ENCODE measurements at places on chromosomes 16 and 17.

- DNase-seq: no peak
Observed at GRCh38 chr17:71438631-71439146, 682.1 kb upstream of the SOX9 start.

DNA sequence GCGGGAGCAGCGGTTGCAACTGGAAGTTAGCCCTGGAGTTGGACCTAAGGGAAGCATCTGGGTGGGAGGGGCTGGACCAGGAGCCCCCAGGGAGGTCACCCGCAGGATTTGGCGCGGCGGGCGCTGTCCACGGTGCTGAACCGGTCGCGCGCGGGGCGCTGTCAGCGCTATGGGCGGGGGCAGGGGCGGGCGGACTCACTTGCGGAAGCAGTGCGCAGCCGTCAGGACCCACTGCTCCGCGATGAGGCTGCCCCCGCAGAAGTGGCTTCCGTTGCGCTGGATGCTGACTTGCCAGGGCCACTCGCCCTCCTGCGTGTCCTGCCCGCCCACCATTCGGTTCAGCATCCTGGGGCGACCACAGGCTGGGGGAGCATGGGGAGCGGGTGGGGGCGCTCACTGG is 4.5 kb downstream of the PRSS27 start:
- peak; percentile 68 for DNase-seq

- no peak for DNase-seq
Observed at GRCh38 chr17:61384692-61385576, 14.7 kb upstream of the TBX2 start.

- DNase-seq: no peak
Observed at GRCh38 chr17:17684906-17685774, 3.9 kb downstream of the RAI1 start.

DNA sequence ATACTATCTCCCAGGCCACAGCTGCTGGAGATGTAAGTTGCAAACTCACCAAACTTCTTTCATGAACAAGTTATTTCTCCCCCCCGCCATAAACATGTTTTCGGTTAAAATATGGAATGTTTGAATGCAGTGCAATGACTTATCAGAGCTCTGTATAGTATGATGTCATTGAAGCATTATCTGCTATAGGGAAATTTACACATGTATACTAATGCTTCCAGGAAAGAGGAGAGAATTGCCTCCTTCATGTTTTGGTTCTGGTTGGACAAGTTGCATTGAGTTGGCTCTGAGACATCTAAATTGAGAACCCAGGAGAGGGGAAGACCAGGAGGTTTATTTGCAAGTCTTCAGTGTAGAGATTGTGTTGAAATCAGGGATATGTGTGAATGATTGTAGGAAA is 20.8 kb downstream of the UQCRC2 start:
- DNase-seq: no peak

GRCh38 chr17:56165072-56165641 is 11.9 kb downstream of the ANKFN1 start:
- DNase-seq: no peak

GRCh38 chr17:46901291-46901690 is 21.7 kb upstream of the GOSR2 start:
- DNase-seq: no peak

DNA sequence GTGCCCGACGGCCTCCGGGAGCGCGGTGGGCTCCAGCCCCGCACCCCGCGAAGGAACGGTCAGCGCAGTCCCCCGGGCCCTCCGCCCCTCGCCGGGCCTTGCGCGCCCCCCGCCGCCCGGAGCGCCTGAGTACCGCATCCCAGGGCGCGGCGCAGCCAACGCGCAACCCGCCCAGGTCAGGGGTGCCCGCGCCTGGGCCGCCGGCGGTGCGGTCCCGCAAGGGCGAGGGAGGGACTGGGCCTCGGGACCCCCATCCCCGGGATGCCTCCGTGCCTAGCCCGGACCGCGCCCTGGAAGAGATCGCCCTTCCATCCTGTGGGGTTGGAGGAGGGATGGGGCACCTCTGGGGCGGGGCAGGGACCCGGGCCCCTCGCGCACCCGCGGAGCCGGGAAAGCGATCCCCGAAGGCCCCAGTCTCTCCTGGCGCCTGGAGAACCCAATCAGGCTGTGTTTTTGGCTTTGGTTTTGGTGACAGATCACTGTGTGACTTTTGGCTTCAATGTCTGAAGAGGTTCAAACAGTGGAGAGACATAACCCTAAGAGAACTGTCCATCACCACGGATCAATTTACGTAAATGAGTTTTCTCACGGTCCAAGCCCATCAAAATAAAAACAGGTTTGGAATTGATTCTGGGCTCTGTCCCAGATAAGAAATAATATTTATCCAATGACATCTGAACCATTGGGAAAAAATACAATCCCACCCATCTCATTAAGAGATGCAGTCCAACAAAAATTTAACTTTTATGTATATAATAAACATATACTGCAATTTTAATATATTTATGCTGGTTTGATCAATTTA is 17.8 kb downstream of the ENPP7 start:
- DNase-seq: no peak

GRCh38 chr17:10574324-10574723 is 24.9 kb upstream of the MYH2 start:
- DNase-seq: no peak

DNA sequence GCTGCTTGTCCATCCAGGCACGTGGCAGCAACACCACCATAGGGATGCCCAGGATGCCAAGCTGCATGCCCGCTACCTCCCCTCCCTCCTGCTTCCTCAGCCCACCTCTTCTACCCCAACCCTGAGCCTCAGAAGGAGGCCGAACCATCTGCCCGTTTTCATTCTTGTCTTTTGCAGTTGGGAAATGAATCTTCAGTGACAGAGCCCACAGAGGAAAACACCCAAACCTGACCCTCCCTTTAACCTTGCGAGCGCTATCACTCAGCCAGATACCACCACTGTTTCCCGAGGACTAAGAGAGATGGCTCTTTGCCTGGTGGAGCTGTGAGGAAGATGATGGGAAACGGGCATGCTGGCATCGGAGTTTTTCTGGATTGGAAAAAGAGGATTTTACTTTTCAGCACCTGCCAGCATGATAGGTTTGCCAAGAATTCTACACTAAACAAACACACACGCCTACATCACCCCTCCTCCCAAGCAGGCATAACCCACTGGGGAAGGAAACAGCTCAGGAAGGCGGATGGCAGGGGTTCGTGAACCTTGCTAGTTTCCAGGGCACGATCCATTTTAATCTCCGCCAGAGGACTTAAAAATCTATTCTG is 457.4 kb downstream of the SLC39A11 start:
- DNase-seq: no peak

- DNase-seq: no peak
Observed at GRCh38 chr17:80568246-80568645, 23.6 kb downstream of the RPTOR start.

- no peak for DNase-seq
Observed at GRCh38 chr16:83742124-83742899, 65.5 kb upstream of the HSBP1 start.

GRCh38 chr17:45784293-45784740 is at the start of gene CRHR1:
CRHR1 (plus strand) TSS chr17:45784320; CDS start chr17:45784545, 225 bp downstream.
- DNase-seq: no peak

DNA sequence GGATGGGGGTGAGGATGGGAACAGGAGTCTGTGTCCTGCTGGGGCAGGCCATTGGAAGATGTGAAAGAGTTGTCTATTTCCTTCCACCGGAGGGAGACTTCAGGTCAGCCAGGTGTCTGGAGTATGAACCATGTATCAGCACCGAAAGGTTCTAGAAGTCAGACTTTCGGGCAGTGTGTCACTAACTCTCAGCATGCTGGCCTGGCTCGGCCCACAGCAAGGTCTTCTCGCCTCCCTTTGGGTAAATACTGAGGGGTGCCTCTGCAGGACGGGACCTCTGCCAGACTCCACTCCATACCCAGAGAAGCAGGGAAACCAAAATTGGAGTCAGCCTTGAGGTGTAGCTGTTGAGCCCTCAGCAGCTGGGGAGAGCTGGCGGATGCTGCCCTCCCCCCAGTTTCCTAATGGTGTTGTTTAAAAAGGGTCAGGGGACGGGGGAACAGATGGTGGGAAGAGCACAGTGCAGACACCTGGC is 507 bp downstream of the CIITA start:
- DNase-seq: no peak

GRCh38 chr17:35376245-35376644 is 2.8 kb upstream of the SLFN11 start:
- no peak for DNase-seq

DNA sequence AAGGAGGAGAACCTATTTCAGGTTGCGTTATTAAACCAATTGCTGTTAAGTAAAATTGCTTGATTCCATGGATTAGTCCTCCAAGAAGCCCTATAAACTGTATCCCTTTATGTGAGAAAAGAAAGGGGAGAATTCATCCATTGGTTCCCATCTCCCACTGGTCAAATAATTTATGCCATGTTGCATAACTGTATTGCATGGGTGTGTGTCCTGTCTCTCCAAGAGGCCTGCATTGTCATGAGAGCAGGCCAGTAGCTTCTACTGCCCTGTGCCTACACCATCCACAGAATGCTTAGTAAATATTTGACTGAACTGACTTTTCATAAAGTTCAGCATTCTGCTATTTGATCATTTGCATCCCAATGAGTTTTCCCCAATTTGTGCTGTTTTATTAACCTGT is 11.7 kb upstream of the TOB1 start:
- no peak for DNase-seq

DNA sequence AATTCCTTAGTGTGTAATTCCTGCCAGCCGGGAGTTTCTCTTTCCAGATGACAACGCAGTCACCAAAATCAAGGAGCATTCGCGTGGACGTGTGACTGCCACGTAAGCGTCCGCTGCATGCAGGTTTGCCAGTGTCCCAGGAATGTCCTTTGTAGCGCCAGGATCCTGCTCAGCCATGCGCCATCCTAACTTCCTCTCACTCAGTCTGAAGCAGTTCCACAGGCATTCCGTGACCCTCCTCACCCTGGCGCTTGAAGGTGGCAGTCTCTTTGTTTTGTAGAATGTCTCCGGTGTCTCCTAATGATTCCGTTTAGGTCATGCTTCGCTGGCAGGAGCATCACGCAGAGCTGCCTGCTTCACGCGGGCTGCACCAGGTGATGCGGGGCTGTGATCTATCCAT is 88.6 kb downstream of the RPTOR start:
- no peak for DNase-seq
